ENCODE measurements at places on chromosomes 7 and 10.

DNA sequence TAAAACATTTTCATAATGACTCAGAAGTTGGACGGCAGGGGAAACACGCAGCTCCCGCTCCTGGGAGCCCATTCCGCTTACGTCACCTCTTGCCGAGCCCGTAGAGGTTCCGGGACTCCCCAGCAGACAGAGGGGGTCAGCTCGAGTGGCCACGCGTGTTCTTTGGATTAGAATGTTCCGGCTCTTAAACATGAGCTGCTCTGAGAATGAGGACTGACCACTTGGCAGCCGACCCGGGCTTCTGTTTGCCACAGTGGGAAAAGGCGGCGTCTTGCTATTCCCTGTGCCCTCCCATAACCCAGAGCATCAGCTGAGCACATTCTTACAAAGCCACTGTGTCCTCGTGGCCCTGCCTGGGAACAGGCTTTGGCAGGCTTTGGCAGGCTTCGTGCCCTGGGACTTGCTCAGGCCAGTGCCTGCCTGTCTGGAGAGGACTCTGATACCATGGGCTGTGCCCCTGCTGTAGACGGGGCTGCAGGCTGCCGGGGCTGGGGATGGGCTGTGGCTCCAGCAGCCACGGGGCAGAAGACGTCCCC, 40.1 kb downstream of the PFKP start:
- peak; percentile 95 for DNase-seq

- DNase-seq: no peak
Observed at GRCh38 chr7:105130580-105130979, 116.6 kb downstream of the KMT2E start.

- DNase-seq: no peak
Observed at GRCh38 chr10:124651402-124651891, 92.7 kb downstream of the FAM53B start.

DNA sequence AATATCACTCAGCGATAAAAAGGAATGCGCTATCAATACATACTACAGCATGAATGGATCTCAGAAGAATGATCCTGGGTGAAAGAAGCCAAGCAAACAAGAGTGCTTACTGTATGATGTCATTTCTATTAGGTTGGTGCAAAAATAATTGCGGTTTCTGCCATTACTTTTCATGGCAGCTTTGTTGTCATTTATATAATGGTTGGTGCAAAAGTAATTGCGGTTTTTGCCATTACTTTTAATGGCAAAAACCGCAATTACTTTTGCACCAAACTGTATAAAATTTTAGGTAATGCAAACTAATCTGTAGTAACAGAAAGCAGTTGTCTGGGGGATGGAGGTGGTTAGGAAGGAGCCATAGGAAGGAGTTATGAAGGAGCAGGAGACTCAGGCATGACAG, 318.3 kb upstream of the ZMIZ1 start:
- no peak for DNase-seq

All from epithelial cell of prostate (primary cell).